ENCODE measurements at places on chromosomes 5 and 9.

DNA sequence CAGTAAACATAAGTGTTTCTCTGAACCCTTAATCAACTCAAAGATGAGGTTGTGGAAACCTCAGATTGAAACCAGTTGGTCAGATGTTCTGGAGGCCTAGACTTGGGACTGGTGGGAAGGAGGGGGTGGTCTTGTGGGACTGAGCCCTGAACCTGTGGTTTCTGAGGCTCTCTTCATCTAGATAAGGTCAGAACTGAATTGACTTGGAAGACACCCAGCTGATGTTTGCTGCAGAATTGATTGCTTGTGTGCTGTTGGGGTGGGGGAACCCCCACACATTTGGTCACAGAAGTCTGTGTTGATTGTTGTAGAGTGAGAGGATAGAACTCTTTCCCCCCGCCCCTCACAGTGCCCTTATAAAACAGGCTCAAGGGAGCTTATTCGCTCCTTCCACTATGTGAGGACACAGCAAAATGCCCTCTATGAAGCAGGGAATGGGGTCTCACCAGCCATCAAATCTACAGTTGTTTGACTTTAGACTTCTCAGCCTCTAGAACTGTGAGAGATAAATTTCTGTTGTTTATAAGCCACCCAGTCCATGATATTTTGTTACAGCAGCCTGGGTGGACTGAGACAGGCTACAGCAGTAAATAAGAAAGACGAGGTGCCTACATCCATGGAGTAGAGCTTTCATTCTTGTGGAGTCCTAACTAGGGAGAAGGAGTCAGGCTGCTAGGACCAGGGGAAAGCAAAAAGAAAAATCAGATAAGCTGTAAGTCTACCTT lies 25.7 kb upstream of the UGCG start:
- ATAC-seq = peak; percentile 74

DNA sequence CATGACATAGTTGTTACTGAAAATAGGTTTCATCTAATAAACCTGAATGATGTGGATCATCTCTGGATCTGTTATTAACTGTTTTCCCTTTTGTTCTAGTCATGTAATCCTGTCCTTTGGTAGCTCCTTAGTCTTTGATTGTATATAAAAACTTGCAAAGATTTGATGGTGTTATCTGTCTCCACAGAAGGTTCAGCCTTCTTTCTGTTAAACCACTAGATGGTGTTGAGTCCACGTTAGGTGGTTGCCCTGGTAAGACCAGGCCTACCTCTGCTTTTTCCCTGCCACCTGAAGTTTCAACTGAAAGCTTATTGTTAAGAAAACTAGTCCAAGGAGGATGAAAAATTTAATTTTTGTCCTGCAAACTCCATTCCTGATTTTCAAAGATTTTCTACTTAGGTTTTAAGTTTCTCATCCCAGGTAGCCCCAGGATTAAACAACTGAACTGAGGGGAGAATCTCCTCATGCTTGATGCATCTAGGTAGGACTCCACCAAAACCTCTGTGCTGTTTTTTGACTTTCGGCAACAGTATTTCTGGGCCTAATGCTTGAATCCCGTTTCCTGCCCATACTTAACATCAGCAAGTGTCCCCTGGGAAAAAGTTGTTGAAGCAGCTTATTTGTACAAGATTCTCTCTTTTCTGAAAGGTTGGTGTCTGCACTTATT lies 68.5 kb downstream of the RICTOR start:
- ATAC-seq = no peak

- no peak for ATAC-seq
These were observed 490.7 kb upstream of the PTPRD start for GRCh38 chr9:11103525-11103924.

GRCh38 chr5:81393430-81393782 lies 528 bp downstream of the ACOT12 start:
- ATAC-seq = no peak

DNA sequence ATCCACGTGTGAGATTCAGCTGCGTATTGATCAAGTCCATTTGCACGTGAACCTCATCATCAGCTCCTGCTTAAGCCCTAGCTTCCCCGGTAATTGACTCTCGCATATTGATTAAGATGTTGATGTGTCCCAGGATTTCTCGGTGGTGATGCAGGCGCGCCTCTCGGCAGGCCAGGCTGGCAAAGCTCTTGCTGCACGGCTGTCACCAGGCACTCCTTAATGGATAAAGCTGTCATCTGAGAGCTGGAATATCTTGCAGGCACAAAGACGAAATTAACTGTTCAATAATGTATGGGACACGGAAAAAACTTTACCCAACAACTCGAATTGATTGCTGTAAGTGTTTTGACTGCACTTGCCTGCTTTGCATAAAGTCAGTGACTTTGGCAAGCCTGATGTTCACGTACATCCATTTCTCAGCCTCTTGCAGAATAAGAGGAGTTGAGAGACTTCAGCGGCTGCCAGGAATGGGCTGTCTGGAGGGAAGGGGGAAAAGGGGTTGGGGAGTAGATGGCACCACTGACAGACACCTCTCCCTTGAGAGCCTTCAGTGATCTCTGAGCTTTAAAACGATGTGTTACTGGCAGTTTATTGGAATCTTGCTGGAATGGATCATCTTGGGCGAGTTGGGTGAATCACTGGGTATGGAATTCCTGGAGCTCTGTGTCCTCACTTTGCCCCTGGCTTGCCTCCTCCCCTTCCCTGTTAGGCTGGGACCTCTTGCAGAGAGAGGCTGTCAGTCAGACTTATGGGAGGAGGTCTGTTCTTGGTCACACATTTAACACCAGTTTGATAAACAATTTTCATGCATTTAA lies 650.3 kb downstream of the CCDC171 start:
- no peak for ATAC-seq
